H1 (cell line): ENCODE measurements at places on chromosomes 4 and X. TPM values are rescaled to one million over a fixed set of nuclear protein-coding genes. Genes with fewer than 3 reads are reported as not detected.

- no peak for DNase-seq
These were observed 41.8 kb upstream of the VEGFC start for GRCh38 chr4:176834531-176834930.

CYBB gene
- total RNA-seq: 0.08 and 0.09 TPM in 2 replicates

USP26 gene
- total RNA-seq: not detected in 2 replicates

STBD1 gene
- 1.4 and 1.7 TPM in 2 replicates for total RNA-seq

GPR173 gene
- total RNA-seq: 5.8 and 7.0 TPM in 2 replicates

- no peak for DNase-seq
These were observed 17.7 kb upstream of the PITX2 start for GRCh38 chr4:110640576-110640975.
